ENCODE measurements at places on chromosomes 11 and 22. TPM values are rescaled to one million over a fixed set of nuclear protein-coding genes. Genes with fewer than 3 reads are reported as not detected.

- DNase-seq: no peak
Measured at GRCh38 chr11:37124384-37124783, 526.3 kb upstream of the RAG2 start.

DNA sequence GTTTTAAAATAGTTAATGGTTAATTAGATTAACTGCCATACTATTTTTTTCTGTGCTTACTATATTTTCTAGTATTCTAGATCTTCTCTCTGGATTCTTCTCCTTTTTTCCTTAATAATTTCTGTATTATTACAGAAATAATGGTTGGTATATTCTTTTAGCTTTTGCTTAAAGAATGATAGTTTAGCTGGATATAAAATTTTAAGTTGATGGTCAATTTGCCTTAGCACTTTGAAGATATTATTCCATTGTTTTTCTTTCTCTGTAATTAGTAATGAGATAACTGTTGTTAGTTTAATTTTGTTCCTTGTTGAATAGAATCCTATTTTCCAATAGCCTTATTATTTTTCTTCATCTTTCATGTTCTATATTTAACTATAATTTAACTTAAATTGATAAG lies 99.9 kb upstream of the NCAM1 start:
- DNase-seq: no peak

- peak; percentile 91 for DNase-seq
Measured at GRCh38 chr11:131694526-131695424, 324.4 kb downstream of the NTM start.

DNA sequence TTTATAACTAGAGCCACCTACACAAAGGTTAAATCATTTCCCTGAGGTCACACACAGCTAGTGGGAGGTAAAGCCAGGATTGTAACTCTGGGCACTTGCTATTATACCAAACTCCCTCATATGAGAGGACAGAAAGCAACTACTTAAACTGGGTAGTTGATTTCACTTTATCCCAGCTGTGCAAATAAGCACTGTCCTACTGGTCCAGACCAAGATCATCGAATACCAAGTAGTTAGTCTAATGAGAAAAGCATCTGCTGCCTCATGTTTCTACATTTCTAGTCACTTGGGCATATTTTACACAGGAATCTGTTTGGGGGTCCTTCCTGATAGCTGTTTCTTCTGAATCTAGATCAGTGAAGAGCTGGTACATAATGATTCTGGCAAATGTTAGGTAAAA lies 178.6 kb upstream of the NARS2 start:
- DNase-seq: no peak

NXPE1 gene
- total RNA-seq: not detected

SCUBE2 gene
- total RNA-seq: not detected
